Activated CD4-positive, alpha-beta T cell treated with anti-CD3 and anti-CD28 coated beads, Interleukin-2, Interleukin-6, amounts not matched to agents 100 ng/mL and 50 ng/mL, durations not matched to agents 16 hours and 8 hours (primary cell): ENCODE measurements at places on chromosomes 16 and 17.

DNA sequence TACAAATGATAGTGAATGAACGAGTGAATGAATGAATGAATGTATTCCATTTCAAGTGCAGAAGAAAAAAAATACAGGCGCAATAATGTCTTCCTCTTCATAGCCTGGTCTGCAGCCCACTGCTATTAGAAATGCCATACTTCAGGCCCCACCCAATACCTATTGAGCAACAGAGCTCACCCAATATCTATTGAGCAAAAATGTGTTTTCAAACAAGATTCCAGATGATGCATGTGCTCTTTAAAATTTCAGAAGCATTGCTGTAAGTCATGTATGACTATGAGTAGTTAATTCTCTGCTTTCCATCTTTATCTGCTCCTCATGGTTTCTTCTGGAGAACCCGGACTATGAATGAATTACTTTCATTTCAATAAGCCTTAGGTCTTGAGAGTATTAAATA, 308.2 kb downstream of the XYLT1 start:
- no peak for DNase-seq

DNA sequence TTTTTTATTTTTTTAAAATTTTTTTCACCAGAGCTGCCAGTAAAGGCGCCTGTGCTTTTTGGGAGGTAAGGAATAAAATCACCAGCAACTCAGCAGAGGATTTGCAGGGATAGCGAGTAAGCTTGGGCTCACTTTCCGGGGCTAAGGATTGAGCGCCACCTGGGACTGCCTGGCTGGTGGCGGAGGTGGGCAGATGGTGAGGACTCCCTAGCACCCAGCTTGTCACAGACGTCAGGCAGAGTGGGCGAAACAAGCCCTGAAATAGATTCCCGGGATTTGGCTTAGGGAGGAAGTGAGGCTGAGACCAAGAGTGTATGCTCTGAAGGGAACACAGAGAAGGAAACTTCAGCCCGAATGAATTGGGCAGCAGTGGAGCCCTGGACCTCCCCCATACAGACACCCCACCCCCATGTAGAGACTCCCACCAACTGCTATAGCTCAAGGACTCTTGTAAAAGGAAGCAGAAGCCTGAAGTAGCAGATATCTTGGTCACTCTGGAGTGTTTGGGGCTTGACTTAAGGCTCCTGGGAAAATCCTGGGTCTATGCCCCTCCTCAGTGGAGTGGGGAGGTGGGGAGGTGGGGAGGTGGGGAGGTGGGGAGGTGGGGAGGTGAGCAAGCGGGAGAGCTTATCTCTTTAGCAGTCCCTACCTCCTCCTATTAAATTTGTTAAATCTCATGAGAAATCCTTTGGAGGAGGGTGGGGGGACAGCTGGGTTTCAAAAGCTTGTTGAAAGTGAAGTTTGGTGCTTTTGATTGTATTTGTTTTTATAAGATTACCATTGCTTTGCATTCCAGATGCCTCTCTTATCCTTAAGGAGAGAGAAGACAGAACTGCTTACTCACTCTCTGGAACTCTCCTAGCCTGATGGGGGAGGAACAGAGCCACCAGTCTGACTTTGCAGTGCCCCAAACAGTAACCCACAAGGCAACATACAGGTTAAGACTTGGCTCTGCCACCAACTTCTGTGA, 8.2 kb downstream of the ARL4D start:
- no peak for DNase-seq

DNA sequence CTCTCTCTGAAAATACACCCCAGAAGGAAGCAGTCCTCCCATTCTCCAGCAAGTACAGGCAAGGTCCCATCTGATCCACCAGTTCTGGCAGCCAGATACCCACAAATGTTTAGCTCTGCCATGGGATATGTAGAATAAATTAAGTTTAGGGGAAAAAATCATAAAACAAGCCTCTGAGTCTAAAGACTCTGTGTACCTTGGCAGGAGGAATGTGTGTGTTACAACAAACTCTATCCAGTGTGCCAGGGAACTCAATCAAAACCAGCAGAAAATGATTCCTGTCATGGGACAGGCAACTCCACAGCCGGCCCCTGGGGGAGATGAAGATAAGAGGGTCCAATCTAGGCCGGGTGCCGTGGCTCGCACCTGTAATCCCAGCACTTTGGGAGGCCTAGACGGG, 73.4 kb downstream of the MRM3 start:
- no peak for DNase-seq

DNA sequence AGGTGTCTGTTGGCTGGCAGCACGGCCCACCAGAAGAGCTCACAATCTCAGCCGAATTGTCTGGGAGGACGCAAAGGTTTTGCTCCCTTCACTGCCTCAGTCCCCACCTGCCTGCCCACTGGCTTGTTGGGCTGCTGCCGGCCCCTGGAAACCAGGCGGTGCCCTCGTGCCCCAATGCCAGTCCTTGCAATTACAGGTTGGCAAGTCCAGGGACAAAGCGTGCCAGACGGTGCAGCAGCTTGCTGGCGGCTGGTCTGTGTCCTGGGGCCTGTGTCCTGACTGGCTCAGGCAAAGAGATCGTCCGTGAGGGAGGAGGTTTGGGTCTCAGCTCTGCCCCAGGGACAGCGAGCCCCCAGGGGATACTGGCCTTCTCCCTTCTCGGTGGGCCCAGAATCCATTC, 24.6 kb upstream of the SPNS2 start:
- no peak for DNase-seq

GRCh38 chr16:31819386-31819785, 54.2 kb upstream of the ZNF267 start:
- no peak for DNase-seq

GRCh38 chr16:87344931-87345631, 27.9 kb upstream of the C16orf95 start:
- peak; percentile 58 for DNase-seq

GRCh38 chr17:78224231-78225087, 7.0 kb upstream of the TMEM235 start:
- no peak for DNase-seq

- DNase-seq: no peak
Measured at GRCh38 chr16:85983064-85983463, 84.1 kb downstream of the IRF8 start.

- DNase-seq: peak; percentile 39
Measured at GRCh38 chr16:25060920-25061319, 45.8 kb upstream of the ARHGAP17 start.

- DNase-seq: no peak
Measured at GRCh38 chr17:49471089-49471683, 23.9 kb upstream of the NGFR start.

DNA sequence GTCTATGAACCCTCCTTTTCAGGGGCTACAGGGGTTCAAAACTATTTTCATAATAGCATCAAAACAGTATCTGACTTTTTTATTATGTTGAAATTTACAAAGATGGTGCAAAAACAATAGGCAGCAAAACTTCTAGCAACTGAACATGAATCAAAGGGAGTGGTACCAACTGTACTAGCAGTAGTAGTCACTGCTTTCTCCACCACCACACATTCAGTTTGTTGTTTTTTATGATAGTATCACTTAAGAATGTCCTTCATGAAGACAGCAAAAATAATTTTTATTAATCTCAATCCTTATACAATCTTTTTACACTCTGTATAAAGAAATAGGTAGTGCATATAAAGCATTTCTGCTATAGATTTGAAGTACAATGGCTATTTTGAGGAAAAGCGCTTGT, 47.6 kb downstream of the MED13 start:
- no peak for DNase-seq

- no peak for DNase-seq
Measured at GRCh38 chr16:4215106-4215505, 26.8 kb downstream of the SRL start.

- DNase-seq: peak; percentile 85
Measured at GRCh38 chr17:74210191-74211140, 2.9 kb upstream of the TTYH2 start.

DNA sequence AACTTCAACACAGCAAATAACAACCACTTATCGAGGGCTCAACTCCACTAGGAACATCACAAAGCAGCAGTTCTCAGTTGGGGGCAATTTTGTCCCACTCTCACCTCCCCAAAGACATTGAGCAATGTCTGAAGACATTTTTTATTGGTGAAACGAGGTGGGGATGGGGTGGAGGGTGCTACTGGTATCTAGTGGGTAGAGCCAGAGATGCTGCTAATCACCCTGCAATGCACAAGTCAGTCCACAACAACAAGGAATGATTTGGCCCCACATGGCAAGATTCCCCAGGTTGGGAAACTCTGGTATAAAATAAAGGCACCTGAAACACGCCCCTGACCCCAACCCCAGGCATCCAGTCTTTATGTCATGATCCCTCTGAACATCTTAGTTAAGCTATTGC, 33.3 kb downstream of the TLE7 start:
- DNase-seq: no peak

- DNase-seq: no peak
Measured at GRCh38 chr17:21476867-21477266, 100.7 kb downstream of the KCNJ12 start.

DNA sequence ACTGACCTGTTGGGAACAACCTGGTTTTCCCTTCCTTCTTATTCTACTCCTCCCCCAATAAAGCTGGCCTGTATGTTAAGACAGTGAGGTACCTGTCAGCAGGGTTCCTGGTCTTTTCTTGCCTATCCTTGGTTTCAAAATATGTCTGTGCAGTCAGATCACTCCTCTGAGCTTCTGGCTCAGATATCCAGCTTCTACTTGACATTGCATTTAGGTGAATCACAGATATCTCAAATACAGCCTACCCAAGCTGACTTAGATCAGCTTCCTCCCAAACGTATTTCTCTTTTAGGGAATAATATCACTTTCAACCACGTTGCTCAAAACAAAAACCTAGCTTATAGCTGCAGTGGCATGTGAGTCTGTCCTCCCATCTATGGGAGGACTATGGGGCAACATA, 48.7 kb downstream of the TEX14 start:
- DNase-seq: no peak

- no peak for DNase-seq
Measured at GRCh38 chr16:28838558-28838918, 7.6 kb downstream of the TUFM start.

- DNase-seq: no peak
Measured at GRCh38 chr17:9225305-9226101, 204.2 kb downstream of the NTN1 start.
